ENCODE measurements at places on chromosomes 1 and 21.

DNA sequence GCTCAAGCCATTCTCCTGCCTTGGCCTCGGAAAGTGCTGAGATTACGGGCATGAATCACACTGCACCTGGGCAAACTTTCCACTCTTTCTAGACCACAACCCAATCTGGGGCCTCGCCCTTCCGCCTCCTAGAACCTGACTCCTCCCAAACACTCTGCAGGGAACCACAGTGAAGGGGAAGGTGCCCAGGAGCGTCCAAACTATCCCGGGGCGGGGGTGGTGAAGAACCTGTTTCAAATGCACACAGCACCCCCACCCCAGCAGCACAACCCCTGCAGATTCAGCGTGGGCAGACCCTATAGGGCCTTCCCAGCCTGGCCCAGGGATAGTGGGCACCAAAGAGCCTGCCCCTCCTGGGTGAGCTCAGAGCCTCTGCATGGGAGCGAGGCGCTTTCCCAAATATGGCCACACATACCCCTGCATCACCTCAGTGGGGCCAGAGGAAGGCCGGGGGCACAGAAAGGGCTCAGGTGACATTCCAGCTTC is 86.9 kb downstream of the STUM start:
- DNase-seq = no peak

DNA sequence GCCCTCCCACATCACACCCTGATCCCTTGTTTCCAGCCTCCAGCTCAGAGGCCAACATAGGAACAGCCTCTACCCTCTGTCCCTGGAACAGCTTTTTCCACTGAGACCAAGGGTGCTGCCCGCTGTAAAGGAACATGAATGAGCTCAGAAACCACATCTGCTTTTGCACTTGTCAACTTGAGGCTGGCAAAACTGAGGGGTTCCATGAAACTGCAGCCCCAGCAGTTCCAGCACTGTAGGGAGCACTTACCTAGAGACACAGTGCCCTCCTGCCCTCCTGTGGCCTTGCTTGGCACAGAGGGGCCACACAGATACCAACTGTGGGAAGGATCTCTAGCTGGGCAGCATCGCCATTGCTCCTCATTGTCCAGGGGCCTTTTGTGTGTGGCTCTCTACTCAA is 51.7 kb downstream of the ITPKB start:
- DNase-seq = no peak

GRCh38 chr1:225808136-225808535 is 1.8 kb upstream of the EPHX1 start:
- no peak for DNase-seq

GRCh38 chr1:201795066-201795465 is 33.9 kb upstream of the IPO9 start:
- DNase-seq = no peak

DNA sequence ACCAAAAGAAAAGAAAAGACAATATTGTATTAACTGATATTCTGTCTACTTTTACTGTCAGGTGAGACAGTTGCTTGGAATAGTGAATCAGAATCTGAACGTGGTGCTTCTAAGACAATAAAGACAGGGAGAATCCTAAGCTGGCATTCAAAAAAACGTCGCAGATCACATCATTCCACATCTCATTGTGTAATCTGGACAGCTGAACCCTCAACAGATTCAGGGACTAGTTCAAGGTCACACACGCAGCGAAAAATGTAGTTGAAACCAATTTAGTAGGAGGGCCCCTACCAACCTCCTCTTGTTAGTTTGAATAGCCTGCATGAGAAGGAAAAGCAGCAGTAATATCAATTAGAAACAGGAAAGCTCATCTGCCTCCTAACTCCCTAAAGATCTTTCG is 46.4 kb upstream of the KRTAP19-8 start:
- no peak for DNase-seq

GRCh38 chr1:19941206-19941568 is 17.8 kb upstream of the PLA2G2E start:
- no peak for DNase-seq

DNA sequence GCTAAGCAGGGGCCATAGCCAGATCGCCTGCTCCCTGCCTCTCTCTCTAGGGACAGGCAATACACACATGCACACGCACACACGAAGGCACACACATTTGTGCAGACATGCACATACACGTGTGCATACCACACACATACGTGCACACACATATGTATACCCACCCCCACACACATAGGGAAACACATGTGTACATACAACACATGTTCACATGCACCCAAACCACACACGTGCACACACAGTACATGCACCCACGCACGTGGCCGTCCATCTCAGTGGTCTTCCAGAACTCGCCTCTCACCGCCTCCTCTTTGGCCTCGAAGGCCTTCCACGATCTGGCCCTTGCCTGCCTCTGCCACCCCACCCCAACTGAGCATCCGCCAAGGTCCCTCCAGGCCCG is 25.3 kb upstream of the PEX10 start:
- no peak for DNase-seq
